ENCODE measurements at places on chromosomes 5 and 9. TPM values are rescaled to one million over a fixed set of nuclear protein-coding genes. Genes with fewer than 3 reads are reported as not detected.

GHR gene
- total RNA-seq: not detected

- no peak for DNase-seq
These were observed 150.4 kb upstream of the PCSK5 start for GRCh38 chr9:75739884-75740611.

INSL4 gene
- total RNA-seq: not detected

LRRC19 gene
- not detected for total RNA-seq

IL17B gene
- total RNA-seq: 0.58 TPM

- DNase-seq: peak; percentile 31
These were observed 795 bp downstream of the CNOT8 start for GRCh38 chr5:154858972-154859871.

NRARP gene
- total RNA-seq: 24.5 TPM

GRCh38 chr5:60520451-60521227 lies 179.3 kb downstream of the DEPDC1B start:
- DNase-seq: no peak

GRCh38 chr5:95007921-95008597 lies 276.8 kb downstream of the MCTP1 start:
- DNase-seq: no peak

- DNase-seq: no peak
These were observed 172.3 kb upstream of the RFX3 start for GRCh38 chr9:3698076-3698475.

GRCh38 chr5:122863721-122864120 lies 18.3 kb downstream of the SNX24 start:
- no peak for DNase-seq

DNA sequence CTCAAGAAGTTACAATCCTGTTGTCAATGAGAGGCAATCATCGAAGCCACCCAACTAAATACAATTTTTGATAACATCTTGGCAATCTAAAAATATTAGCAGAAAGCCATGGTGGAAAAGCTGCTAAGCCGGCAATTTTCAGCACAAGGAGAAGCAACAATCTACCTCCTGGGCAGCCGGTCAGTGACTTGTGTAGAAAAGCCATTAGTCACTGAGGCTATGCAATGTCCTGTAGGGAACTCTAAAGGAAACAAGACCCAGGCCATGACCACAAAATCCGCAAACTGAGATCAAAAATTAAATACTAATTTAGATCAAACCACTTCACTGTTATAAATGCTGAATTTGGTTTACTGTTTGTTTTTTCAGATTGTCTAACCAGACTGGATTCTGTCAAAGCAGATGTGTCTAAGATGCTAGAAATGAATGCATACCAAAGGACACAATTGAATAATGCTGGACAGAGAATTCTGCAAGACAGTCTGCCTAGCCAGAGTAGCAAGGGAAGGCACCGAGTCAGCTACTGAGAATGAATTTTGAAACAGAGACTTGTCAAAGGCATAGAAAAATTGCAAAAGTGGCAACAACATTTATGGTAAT lies 384.8 kb downstream of the PRELID2 start:
- DNase-seq: no peak

DNA sequence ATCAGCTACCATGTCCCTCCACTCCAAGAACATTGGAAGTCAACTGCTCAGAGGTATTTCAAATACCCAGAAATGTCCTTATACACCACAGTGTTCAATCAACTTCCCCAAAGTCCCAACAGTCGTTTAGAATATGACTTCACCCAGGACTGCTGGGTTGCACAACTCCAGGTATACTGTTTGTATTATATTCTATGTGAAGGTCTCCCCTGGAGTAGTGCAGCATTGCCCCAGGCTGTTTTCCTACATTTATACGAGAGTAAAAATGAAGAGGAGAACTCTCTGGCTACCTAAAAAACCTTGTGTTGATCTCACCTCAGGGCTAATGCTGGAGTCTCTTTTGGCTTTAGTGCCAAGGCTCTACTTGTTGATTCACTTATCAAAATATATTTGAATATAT lies 183.6 kb upstream of the MAP3K1 start:
- DNase-seq: no peak

DNA sequence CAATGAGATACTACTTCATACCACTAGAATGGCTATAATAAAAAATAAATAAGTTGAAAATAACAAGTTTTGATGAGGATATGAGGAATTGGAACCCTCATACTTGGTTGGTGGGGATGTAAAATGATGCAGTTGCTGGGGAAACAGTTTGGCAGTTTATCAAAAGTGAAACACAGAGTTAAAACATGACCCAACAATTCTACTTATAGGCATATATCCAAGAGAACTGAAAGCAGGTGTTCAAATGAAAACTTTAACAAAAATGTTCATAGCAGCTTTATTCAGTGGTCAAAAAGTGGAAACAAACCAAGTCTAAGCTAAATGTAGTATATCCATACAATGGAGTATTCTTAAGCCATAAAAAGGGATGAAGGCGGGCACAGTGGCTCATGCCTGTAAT lies 13.1 kb upstream of the LHFPL2 start:
- no peak for DNase-seq

- DNase-seq: no peak
These were observed 300 bp upstream of the SVEP1 start for GRCh38 chr9:110579862-110580219.
